Activated CD4-positive, alpha-beta T cell treated with anti-CD3 and anti-CD28 coated beads, Interleukin-2, amount 50 U/mL, for 24 hours (primary cell): ENCODE measurements at places on chromosomes 2 and 18.

DNA sequence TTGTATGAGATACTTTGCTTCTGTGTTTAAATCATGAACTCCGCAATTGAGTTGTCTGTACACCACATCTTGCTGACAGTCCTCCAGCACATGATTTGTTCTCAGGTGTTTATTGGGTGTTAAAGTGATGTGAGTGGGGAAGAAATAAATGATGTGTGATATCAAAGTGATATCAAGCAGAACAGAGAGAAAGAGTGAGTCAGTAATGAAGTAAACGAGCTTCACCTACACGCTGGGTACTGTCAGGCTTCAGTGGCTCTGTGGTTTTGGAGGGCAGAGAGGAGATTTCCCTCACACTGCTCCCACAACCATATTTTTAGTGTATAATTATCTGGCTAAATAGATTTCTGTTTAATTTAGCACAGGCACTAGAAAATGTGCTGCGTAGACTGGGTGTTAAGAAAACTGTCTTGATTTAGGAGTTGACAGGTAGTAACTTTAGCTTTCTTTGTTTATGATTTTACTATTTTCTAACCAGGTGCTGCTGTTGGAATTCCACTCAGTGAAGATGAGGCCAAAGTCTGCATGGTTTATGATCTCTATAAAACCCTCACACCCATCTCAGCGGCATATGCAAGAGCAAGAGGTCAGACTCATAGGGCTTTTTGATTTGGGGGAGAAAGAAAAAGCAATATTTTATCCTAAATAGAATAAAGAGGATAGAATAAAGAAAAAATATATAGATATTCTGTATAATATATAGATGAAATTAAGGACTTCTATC, 21.2 kb downstream of the ATIC start:
- DNase-seq: no peak

GRCh38 chr18:76678248-76678647, 144.1 kb upstream of the ZNF236 start:
- DNase-seq: no peak

DNA sequence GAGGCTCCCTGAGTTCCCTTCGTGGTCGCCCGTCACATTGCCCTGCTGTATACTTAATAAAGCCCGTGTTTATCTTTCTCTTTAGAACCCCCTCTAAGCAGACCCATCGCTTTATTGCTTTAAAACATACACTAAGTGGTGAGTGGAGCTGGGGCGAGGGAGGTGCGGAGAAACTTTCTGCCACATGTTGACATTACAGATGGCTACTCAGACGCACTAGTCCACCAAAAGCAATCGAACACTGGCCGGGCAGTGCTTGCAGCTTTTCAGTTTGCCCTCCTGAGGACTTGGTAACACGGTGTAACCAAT, 859 bp upstream of the COLEC12 start:
- DNase-seq: no peak

- DNase-seq: no peak
Measured at GRCh38 chr2:127124426-127124825, 17.5 kb upstream of the BIN1 start.

- no peak for DNase-seq
Measured at GRCh38 chr2:189559579-189560272, 20.9 kb downstream of the SLC40A1 start.

DNA sequence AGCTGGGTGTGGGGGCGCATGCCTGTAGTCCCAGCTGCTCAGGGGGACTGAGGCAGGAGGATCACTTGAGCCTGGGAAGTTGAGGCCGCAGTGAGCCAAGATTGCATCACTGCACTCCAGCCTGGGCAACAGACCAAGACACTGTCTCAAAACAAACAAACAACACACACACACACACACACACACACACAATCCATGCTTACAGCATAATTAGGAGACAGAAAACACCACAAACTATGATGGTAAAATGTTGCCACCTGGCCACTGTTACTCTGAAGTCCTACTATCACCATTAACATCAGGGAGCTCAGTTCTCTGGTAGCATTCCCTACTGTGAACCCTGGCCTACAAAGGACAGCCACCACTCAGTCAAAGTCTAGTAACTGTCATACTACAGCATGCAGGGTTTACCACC, 18.3 kb downstream of the DNPEP start:
- no peak for DNase-seq

DNA sequence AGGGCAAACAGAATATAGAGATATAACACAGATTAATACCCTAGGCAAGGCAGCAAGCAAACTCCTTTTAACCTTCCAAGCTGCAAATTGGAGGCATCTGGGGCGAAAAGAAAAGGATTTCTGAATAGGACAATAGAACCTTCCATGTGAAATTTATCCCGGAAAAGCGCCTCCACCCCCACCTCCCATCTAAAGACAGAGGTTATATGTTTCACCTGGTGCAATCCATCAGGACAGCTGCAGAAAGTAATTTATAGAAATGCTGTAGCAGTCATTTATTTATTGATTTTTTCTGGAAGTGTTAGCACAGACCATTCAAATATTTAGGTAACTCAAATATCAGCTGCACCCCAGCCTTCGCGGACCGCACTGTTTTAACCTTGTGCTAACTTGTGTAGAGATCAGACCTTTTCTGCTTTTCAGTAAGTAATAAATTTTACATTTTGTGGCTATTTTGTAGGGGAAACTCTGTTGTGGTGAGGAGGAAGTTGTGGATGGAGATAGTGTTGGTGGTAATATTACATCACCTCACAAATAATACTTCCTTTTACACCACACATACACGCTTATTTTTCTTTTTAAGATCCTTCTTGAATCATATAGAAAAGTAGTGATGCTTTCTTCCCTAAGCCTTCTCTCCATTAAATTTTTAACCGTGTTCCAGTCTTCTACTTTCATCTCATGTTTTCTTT, 919.3 kb upstream of the CDH2 start:
- no peak for DNase-seq

DNA sequence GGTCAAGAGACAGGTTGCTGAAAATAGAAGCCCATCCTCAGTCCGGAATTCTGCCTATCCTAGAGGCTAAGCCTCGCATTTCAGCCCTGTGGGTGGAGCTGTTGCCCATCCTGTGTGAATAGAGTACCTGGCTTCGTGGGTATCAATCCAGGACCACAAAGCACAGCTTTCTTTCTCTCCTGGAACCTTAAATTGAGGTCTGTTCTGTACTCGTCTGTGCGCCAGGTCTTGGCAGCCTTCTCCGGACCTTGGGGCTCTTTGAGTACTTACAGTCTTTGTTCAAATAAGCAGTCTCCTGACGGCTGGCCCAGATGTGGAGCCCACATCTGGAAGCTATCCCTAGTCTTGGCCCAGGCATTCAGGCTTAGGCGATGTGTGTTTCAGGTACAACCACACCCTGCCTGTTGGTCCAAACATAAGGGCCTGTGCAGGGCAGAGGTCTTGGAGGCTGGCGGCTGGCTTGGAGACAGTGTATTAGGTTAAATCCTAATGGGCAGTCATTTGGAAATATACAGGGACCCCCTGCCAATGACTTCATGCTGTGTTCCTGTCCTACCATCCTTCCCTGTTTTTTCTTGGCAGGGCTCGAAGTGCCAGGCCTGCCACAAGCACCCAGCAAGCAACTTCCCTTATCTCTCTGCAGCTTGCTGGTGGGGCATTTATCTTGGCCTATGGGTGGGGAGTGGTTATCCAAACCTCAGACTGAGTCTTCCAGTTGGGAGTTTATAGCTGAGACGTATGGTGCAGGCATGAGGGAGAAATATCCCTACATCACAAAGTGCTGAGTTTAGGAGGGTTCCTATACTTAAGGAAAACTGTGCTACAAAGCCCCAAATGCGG, 294.1 kb downstream of the BCL2 start:
- DNase-seq: no peak

DNA sequence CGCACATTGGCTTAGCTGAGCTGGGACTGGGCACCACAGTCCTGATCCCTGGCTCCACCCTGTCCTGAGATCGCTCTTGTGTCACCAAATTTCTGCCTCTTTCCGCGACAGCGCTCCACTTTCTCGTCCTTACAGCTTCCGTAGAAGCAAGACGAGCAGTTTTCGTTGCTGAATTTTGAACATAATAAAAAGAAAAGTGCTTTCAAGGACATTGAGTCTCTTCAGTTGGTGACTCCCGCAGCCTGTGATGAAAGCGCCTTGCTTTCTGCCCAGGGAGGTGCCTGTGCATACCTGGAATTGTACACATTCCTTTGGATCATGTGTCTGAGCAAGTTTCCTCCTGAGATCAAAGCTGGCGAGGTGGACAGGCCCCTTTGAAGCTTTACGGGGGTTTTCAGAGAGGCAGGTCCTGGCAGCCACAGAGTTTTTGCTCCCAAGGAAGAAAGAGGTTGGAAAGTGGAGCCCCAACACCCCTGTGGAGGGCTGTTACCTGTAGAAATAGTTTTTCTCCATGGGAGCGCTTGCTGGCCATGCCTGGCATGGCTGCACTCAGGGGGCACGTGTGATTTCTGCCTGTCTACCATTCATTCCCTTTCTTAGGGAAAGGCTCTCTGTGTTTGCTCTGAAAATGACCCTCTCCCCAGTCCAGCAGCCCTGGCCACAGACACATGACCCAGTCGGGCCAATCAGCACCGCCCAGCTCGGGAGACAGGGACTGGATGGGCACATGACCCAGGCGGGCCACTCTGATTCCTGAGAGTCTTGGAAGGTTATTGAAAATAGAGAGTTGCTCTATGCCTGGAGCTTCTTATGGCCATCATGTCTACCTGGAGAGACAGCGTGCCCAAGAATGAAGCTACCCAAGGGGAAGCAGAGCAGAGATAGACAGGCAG, 115.6 kb upstream of the OTOS start:
- no peak for DNase-seq

GRCh38 chr2:207467716-207468347, 61.9 kb upstream of the CREB1 start:
- no peak for DNase-seq

DNA sequence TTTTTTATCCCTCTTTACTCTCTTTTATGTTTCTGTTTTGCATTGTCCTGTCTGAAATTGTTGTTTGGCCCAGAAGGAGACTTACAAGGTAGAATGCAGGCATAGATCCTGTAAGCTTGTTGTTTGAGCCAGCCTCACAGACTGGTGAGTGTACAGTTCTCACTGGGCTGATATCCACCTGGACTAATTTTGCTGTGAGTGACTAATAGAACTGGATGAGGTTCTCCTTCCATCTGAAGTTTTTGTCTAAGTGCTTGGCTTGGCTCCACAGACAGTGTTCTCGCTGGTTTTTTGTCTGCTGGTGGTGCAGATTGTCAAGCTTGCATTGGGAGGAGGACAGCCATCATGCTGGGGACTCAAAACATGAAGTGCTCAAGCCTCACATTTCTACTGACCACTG, 495.7 kb downstream of the TSN start:
- no peak for DNase-seq

GRCh38 chr2:222819722-222820333, 41.0 kb upstream of the ACSL3 start:
- DNase-seq: no peak

- DNase-seq: no peak
Measured at GRCh38 chr2:190079160-190079559, 16.6 kb upstream of the MSTN start.

- DNase-seq: no peak
Measured at GRCh38 chr2:84964406-84965191, 6.4 kb upstream of the KCMF1 start.

GRCh38 chr2:151616760-151617339, 117.4 kb downstream of the NEB start:
- DNase-seq: no peak

DNA sequence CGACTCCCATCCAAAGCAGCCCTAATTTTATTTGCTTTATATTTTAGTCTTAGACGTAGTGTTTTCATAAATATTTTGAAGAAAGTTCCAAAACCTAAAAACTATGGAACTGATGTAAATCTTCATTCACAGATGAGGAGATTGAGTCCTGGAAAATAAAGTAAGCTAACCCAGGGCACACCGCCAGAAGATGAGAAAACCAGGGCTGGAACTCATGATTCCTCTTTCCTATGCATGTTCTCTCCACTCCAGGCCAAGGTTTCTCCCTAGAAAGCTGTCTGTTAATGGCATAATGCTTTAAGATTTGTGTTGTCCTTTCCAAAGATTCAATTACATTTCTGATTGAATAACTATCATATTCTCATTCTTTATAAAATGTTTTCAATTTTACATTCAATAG, 78.4 kb upstream of the ZC3H15 start:
- no peak for DNase-seq

- DNase-seq: no peak
Measured at GRCh38 chr2:218331745-218332144, 24.9 kb upstream of the CATIP start.

- DNase-seq: no peak
Measured at GRCh38 chr2:237675316-237675715, 47.9 kb downstream of the LRRFIP1 start.

DNA sequence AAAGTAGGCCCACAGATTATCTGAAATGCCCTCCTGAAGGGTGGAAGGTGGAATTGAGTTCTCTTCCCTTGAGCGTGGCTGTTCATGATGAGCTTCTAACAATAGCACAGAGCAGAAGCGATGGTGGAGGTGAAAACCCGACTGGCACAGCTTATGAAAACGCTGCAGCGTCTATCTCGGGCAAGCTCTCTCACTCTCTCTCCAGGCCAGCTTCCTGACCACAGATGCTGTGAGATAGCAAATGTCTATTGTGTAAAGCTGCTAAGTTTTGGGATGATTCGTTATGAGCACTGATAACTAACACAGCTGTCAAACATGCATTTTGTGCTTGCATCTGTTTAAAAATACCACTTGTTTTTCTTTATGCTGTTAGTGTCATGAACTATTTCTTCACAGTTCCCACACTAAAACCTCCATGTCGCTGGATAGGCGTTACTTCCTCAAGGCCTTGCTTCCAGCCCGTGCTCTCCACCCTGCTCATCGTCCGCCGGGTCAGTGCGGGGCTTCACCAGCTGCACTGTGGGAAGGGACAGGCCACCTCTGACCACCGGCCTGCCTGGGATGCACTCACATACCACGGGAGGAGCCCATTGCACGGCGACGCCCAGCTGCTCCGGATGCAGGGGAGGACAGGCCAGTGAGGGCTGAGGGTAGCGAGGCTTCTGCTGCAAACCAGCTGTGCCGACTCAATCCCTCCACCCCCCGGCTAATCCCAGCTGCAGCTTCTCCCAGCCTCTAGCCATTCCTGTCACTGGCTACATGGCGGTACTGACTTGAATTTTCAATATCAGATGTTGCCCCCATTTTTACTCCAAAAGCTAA, 60.0 kb upstream of the OTOS start:
- DNase-seq: no peak

- no peak for DNase-seq
Measured at GRCh38 chr2:18701981-18702380, 112.6 kb upstream of the NT5C1B start.

- DNase-seq: no peak
Measured at GRCh38 chr2:65566617-65567016, 134.2 kb upstream of the SPRED2 start.

DNA sequence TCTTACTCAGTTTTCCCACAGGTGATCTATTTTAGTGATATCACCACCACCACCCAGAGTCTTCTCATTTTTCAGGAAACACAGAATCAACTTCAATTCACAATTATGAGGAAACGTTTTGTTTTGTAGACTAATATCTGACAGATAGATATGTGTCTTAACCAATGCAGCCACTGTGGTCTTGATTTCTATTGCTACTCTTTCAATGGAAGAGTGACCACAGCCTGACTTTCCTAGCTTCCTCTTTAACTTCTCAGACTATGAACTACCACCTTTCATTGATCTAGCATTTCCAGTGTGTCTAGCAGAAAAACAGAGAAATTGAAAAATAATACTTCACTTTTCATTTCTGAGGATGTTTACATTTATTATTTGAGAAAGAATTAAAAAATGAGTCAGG, 20.5 kb downstream of the ADAM17 start:
- DNase-seq: no peak

- no peak for DNase-seq
Measured at GRCh38 chr2:11589316-11589940, 55.6 kb downstream of the GREB1 start.

- DNase-seq: no peak
Measured at GRCh38 chr2:1170241-1170640, 219.6 kb downstream of the SNTG2 start.
